ENCODE measurements at places on chromosomes 16 and 17. TPM values are rescaled to one million over a fixed set of nuclear protein-coding genes. Genes with fewer than 3 reads are reported as not detected.

Gene MMD
- 26.1 TPM for total RNA-seq

Gene B9D1
- total RNA-seq, result 2.2 TPM

Gene MC1R
- 13.0 TPM for total RNA-seq

Gene PIRT
- total RNA-seq, result not detected

Gene CSH2
- not detected for total RNA-seq

Gene TVP23B
- total RNA-seq, result 68.1 TPM

Gene SCGB1C2
- total RNA-seq, result not detected

DNA sequence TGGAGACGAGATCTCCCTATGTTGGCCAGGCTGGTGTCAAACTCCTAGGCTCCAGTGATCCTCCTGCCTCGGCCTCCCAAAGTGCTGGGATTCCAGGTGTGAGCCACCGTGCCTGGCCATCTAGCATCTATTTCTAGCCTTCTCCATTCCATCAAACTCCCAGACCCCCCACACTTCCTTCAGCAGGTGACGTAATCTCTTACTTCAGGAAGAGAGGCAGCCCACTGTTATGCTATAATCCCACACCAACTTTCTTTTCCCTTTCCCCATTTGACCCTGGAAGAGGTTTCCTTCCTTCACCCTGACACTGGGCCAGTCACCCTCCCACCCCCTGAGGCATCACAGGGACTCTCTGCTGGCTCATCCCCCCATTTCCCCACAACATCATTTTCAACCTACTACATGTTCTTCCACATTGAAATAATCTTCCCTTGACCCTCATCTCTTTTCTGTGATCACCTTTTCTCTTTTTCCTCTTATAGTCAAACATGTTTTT lies 7.6 kb downstream of the ITGA2B start:
- peaks cover 6% of the 10 kb centered on the region for H3K4me1 ChIP-seq
- no peak overlapping the region for H3K4me3 ChIP-seq
- no peak for DNase-seq
- H3K36me3 ChIP-seq, result no peaks in the 10 kb centered on the region
- no peak overlapping the region for H3K27ac ChIP-seq

DNA sequence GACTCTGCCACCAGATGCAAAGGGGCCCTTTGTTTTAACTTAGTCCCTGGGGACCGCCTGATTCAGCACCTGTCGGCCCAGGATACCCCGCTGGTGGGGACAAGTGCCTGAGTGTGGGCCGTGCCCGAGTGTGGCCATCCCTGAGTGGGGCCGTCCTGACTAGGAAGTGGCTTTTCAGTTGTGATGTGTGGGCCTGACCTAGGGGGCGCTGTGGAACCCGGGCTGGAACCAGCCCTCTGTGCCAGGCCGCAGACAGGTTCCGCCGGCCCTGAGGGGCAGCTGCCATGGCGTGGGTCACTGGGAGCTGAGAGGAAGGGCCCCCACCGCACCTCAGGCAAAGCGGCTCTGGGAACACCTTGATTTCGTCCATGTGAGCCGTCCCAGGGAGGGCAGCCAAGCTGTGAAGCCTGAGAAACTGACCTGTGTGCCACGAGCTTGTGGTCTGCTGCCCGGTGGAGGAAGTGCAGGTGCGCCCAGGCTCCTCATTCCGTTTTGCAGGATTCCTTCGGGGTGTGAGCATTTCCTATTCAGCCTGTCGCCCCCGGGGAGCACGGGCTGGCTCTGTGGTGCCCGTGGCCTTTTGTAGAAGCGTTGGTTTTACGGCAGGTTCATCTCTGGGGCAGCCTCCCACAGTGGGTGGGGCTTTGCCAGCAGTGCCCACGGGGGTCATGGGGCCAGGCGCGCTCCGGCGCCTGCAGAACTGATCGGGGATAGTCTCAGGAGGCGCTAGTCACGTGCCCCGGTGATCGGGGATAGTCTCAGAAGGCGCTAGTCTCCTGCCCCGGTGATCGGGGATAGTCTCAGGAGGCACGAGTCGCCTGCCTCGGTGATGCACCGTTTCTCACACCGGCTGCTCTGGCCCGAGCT lies 5.3 kb downstream of the RPL13 start:
- H3K27me3 ChIP-seq, result no peaks in the 10 kb centered on the region
- H3K4me1 ChIP-seq, result peaks cover 26% of the 10 kb centered on the region
- peak overlapping the region; percentile 35 for H3K27ac ChIP-seq
- DNase-seq, result no peak
- peak overlapping the region; percentile 42 for H3K4me3 ChIP-seq

- peak overlapping the region; percentile 61 for H3K27ac ChIP-seq
- no peak for DNase-seq
- H3K4me3 ChIP-seq, result peak overlapping the region; percentile 49
- peaks cover 18% of the 10 kb centered on the region for H3K4me1 ChIP-seq
- no peaks in the 10 kb centered on the region for H3K27me3 ChIP-seq
- H3K36me3 ChIP-seq, result no peaks in the 10 kb centered on the region
Observed at GRCh38 chr17:30210901-30211300, 24.6 kb downstream of the SLC6A4 start.

GRCh38 chr17:40209404-40210093 lies 9.6 kb upstream of the WIPF2 start:
- no peaks in the 10 kb centered on the region for H3K4me1 ChIP-seq
- no peaks in the 10 kb centered on the region for H3K36me3 ChIP-seq
- DNase-seq, result no peak

DNA sequence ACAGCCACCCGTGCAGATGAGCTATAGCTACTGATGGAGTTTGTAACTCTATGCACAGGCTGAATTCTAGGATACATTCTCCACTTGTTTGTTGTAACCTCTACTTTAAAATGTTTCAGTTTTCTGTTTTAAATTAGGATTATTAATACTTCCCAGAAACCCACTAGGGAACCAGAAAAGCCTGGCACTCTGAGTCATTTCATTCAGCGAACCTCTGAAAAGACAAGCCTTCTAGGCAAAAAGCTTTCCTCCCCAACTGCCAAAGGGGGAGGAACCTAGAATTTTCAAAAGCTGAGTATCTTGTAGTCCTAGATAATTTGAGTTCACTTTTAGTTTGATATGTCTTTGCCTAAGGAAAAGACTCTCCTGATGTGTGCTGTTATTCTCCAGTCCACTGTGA lies 43.2 kb downstream of the GOSR1 start:
- no peaks in the 10 kb centered on the region for H3K27me3 ChIP-seq
- H3K4me1 ChIP-seq, result no peaks in the 10 kb centered on the region
- H3K4me3 ChIP-seq, result no peak overlapping the region
- peaks cover 6% of the 10 kb centered on the region for H3K36me3 ChIP-seq

GRCh38 chr17:33086041-33086440 lies 94.4 kb downstream of the SPACA3 start:
- H3K27me3 ChIP-seq, result peaks cover 32% of the 10 kb centered on the region
- DNase-seq, result no peak
- H3K4me1 ChIP-seq, result no peaks in the 10 kb centered on the region
- H3K4me3 ChIP-seq, result no peak overlapping the region
- H3K36me3 ChIP-seq, result no peaks in the 10 kb centered on the region

GRCh38 chr16:80735846-80736245 lies 68.6 kb downstream of the CDYL2 start:
- peaks cover 4% of the 10 kb centered on the region for H3K27me3 ChIP-seq
- peaks cover 12% of the 10 kb centered on the region for H3K4me1 ChIP-seq
- no peak overlapping the region for H3K4me3 ChIP-seq
- H3K36me3 ChIP-seq, result peaks cover 24% of the 10 kb centered on the region
- no peak for DNase-seq
- no peak overlapping the region for H3K27ac ChIP-seq

DNA sequence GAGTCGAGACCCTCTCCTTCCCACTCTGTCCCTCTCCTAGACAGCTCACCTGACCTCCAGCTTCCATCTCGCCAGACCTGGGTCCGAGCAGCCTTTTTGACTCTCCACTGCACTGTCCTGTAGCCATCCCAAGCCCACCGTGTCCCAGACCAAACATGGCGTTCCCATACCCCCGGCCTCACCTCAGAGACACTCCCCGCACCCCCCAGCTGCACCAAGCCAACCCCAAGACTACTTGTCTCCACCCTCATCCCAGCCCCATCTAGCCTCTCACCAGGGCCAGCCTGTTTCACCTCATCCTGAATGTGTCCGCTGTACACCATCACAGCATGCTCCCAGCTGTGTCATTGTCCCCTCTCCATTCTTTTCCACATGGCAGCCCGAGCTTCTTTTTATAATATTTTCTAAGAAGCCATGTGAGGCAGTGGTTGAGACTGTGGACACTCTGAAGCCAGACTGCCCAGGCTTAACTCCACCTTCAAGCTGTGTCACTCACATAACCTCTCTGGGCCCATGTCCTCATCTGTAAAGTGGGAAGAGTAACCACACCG lies 1.5 kb downstream of the MYO15A start:
- peaks cover 4% of the 10 kb centered on the region for H3K4me1 ChIP-seq
- H3K27me3 ChIP-seq, result no peaks in the 10 kb centered on the region
- no peak overlapping the region for H3K4me3 ChIP-seq

- H3K4me3 ChIP-seq, result no peak overlapping the region
- H3K36me3 ChIP-seq, result no peaks in the 10 kb centered on the region
- peaks cover 12% of the 10 kb centered on the region for H3K4me1 ChIP-seq
- no peaks in the 10 kb centered on the region for H3K27me3 ChIP-seq
- H3K27ac ChIP-seq, result no peak overlapping the region
- no peak for DNase-seq
Observed at GRCh38 chr16:83023640-83024039, 396.9 kb downstream of the CDH13 start.

DNA sequence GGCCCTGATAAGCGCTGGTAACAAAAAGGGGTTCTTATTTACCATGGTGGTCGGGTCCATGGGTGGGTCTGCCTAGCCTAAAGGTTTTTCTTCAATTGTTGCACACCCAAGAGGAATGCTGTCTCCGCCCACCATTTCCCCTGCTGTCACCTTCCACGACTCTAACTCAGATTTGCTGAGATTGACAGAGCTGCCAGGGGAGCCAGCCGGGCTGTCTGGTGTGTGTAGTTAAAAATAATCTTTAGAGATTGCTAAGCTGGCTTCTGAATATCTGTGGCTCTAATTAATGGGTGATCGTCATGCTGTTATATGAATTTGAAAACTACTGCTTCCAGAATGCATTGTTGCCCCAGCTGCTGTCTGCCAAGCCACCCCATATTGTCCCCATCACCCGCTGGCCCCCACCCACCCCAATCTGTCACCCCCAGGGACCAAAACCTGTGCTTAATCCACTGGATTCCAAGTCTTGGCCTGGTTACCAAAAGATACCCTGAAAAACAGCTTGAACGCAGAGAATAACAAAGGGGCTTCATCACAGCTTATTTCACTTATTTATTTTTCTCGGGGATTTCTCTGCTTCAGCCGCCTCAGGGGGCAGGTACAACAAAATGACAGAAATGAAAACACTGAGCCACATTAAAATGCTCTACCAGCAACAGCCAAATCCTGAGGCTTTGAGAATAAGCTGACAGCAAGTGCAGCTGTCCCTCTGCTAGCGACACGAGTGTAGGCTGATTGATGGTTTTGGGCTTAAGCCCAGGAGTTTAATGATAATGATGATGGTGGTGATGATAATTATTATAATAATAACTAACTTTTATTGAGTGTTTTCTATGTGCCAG lies 46.1 kb upstream of the NLK start:
- H3K4me3 ChIP-seq, result no peak overlapping the region
- no peak for DNase-seq
- no peaks in the 10 kb centered on the region for H3K36me3 ChIP-seq
- H3K27me3 ChIP-seq, result peaks cover 22% of the 10 kb centered on the region
- H3K4me1 ChIP-seq, result no peaks in the 10 kb centered on the region

- no peaks in the 10 kb centered on the region for H3K27me3 ChIP-seq
- no peaks in the 10 kb centered on the region for H3K4me1 ChIP-seq
- no peak for DNase-seq
- no peaks in the 10 kb centered on the region for H3K36me3 ChIP-seq
- no peak overlapping the region for H3K27ac ChIP-seq
Observed at GRCh38 chr16:14205666-14206065, 134.5 kb downstream of the MRTFB start.

DNA sequence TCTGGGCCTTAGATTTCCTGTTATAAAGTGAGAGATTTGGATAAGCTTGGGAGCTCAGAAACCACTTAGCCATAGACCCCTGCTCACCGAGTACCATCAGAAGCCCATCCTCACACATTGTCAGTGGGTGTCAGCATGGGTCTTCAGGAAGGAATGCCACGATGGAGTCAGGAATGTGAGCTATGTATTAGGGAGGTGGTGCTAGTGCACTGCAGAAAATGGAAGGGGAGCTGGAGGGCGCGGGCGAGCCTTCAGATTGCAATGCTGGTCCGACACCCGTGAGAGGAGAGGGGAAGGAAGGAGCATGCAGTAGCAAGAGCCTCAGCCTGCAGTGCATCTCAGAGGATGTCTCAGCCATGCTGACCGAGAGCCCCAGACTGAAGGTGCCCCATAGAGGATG lies 294.5 kb downstream of the FOXL1 start:
- peaks cover 23% of the 10 kb centered on the region for H3K27me3 ChIP-seq
- no peak for DNase-seq
- no peak overlapping the region for H3K27ac ChIP-seq

- H3K4me1 ChIP-seq, result no peaks in the 10 kb centered on the region
- H3K27ac ChIP-seq, result no peak overlapping the region
- no peak overlapping the region for H3K4me3 ChIP-seq
- no peaks in the 10 kb centered on the region for H3K27me3 ChIP-seq
Observed at GRCh38 chr16:63776437-63776836, 1345.4 kb downstream of the CDH11 start.

- H3K4me1 ChIP-seq, result peaks cover 25% of the 10 kb centered on the region
- no peaks in the 10 kb centered on the region for H3K36me3 ChIP-seq
- no peak for DNase-seq
- H3K4me3 ChIP-seq, result no peak overlapping the region
Observed at GRCh38 chr16:78306361-78306760, 206.9 kb downstream of the WWOX start.

- H3K27ac ChIP-seq, result no peak overlapping the region
- H3K4me3 ChIP-seq, result no peak overlapping the region
- no peak for DNase-seq
- H3K4me1 ChIP-seq, result peaks cover 29% of the 10 kb centered on the region
- H3K36me3 ChIP-seq, result no peaks in the 10 kb centered on the region
- H3K27me3 ChIP-seq, result no peaks in the 10 kb centered on the region
Observed at GRCh38 chr16:78744796-78745107, 645.3 kb downstream of the WWOX start.

DNA sequence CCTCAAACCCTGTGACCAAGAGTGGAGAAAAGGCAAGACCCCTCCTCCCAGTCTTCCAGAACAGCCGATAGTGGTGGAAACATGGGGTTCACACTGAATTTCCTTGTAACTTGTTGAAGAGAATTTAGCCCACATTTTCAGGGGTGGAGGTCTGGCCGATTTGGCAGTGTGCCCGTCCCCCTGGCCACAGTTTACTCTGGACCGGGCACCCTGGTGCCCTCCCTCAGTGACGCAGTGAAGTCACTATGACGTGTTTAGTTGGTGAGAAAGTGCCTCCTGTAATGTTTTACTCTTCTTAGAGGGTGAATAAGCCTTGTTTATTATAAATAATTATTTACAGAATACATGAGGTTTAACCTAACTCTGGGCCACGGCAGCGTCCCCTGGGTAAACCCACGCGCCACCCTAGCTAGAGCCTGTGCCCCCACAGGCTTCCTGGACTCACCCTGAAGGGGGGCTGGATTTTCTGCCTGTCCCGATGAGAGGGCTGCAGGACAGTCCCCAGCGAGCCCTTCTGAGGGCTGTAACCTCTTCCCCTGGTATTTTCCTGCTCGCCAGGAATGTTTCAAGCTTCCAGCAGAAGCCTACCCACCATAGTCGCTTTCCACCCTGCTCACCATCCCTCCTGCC lies 316.9 kb downstream of the SEC14L1 start:
- H3K27me3 ChIP-seq, result no peaks in the 10 kb centered on the region
- DNase-seq, result no peak
- H3K36me3 ChIP-seq, result no peaks in the 10 kb centered on the region
- peaks cover 73% of the 10 kb centered on the region for H3K4me1 ChIP-seq
- H3K4me3 ChIP-seq, result peak overlapping the region; percentile 85
